EL (cell line): ENCODE measurements at places on chromosomes 7 and 10.

DNA sequence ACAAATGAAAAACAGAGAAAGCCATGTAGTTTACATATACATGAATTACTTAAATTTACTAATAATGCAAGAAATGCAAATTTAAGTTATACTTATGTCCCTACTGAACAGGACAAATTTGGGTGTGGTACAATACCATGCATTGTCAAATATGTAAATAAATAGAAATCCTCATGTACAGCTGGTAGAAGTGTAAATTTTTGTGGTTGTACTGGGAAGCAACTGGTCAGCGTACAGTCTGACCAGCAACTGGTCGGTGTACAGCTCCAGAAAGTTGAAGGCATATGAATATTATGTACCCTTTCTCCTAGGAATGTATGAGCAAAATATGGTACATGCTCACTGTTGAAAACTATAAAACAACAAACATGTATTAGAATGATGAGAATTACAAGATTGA is 93.9 kb upstream of the TMEM106B start:
- no peak for DNase-seq

- no peak for DNase-seq
Measured at GRCh38 chr7:158008267-158008666, 579.4 kb downstream of the PTPRN2 start.

DNA sequence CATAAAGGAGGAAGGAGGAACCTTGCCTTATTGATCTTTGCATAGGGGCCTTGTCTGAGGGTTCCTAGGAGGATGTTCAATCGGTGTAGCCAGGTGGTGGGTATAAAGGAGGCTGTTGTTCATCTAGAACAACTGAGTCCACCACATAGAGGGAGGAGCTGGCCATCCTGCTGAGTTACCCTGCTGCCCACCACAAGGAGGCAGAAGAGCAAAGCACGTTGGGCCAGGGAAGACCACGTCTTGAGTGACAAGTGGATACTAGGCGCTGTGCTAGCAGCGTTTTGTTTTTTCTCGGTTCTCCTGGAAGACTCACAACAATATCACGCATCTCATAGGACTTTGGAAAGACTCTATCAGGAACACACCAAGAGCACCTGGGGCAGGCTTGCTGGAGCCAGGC is 20.0 kb downstream of the FOXI2 start:
- DNase-seq: no peak

- no peak for DNase-seq
Measured at GRCh38 chr10:6843894-6844650, 264.0 kb upstream of the PRKCQ start.

- peak; percentile 60 for DNase-seq
Measured at GRCh38 chr7:98133621-98134303, 27.1 kb downstream of the LMTK2 start.

- DNase-seq: no peak
Measured at GRCh38 chr7:74454925-74455288, 1.2 kb downstream of the GTF2IRD1 start.

GRCh38 chr10:24333736-24334135 is 124.8 kb downstream of the KIAA1217 start:
- peak; percentile 26 for DNase-seq
